ENCODE measurements at places on chromosomes 12 and 14.

DNA sequence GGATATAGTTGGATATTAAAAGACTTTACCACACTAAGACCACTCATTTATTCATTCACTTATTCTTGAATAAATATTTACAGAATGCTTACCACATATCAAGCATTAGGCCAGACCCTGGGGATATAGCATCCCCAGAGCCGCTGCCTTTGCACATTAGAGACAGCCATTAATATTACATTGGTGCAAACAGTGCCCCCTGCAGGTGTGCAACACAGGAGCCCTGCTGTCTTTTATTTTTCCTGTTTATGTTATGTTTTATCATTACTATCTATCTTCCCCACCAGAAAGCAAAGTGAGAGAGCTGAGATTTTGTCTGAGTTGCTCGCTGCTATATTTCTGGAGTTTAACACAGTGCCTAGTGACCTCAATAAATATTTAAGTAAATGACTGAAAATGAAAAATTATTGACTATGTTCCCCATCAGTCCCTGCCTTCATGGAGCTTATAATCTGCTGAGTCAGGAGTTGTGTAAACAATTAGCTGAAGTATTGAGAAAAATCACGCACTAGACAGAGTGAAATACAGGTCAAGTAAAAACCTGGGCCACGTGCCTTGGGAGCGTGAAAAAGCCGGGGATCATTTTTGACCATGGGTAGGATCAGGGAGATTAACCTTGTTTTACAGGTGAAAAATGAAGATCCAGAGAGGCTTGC, 301.6 kb downstream of the PCNX1 start:
- DNase-seq, result no peak

GRCh38 chr12:124566997-124567672, at the start of gene NCOR2:
TSS of gene NCOR2 (minus strand) at chr12:124567612. CDS start at chr12:124495251, 72,361 bp downstream.
- DNase-seq, result peak; percentile 63

- DNase-seq, result peak; percentile 61
Measured at GRCh38 chr14:64983439-64984310, 3.0 kb upstream of the FNTB start.

DNA sequence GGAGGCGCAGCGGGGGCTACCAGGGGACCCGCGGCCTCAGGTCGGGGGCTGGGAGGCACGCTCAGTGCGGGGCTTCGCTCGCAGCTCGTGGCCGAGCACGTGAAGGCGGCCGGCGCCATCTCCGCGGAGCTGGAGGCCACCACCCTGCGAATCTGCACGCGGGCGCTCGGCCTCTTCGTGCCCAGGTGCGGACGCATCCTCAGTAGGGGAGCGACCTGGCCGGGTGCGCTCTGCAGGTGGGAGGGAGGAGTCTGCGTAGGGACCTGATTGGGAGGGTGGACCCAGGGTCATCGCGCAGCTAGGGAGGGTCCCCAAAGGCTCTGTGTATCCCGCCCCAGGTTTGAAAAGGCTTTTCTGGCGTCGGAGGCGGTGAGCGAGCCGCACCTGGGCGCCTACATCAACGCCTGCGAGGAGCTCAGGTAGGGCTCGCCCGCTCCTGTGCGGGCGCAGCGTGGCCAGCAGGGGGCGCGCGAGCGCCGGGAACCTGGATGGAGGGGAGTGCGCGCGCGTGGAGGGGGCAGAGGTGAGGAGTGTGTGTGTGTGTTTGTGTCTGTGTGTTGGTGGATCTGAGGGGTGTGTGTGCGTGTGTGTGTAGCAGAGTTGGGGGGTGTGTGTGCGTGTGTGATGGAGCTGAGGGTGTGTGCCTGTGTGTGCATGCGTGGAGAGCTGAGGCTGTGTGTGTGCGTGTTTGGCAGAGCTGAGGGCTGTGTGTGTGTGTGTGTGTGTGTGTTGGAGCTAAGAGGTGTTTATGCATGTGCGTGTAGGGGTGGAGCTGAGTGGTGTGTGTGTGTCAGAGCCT, 10.3 kb downstream of the EXOC3L4 start:
- DNase-seq, result peak; percentile 86

DNA sequence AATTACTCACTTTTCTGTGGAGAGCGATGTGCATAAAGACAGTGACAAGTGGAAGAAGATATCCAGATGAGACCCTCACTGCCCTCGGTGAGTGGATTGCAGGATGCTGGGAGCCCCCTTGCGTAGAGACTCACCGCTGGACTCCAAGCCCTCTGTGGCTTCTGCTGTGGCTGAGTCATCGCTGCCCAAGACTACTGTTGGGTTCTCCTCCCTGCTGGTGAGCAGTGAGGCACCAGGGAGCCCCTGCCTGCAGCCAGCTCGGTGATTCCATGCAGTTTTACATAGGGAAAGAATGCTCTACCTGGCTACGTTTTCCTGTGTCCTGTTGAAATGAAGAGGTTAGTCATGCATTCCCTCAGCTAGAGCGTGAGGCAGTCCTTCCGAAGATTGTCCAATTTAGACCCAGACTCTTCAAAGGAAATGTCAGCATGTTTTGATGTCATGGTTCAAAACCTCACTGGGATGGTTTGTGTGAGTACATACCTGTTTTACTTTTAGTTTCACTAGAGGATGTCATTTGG, 28.2 kb downstream of the TRAF3 start:
- peak; percentile 35 for DNase-seq

DNA sequence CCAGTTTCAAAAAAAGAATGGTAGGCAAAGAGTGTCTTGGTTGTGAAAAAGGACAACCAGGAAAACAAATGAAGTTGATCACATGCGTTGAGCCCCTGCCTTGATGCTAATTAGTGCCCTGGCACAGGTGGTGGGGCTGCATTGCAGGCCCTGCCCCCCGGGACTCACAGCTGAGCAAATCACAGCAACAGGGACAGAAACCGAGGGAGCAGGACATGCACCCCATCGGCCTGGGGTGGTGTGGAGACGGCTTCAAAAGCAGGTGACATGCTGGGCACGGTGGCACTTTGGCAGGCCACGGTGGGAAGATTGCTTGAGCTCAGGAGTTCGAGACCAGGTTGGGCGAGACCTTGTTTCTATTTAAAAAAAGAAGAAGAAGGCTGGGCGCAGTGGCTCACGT, 1.1 kb upstream of the PAPLN start:
- no peak for DNase-seq

GRCh38 chr12:130154276-130155070, 7.8 kb upstream of the FZD10 start:
- no peak for DNase-seq

DNA sequence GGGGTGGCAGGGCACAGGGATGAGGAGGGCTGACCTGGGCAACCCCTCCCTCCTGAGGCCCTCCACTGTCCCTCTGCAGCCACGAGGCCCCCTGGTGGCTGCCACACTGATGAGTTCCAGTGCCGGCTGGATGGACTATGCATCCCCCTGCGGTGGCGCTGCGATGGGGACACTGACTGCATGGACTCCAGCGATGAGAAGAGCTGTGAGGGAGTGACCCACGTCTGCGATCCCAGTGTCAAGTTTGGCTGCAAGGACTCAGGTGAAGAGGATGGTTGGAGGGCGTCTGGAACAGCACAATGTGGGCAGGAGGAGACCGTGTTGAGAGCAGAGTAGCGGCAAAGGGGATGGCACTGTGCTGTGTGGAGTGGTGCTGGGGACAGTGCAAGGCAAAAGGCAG, 25.7 kb upstream of the LRP1-AS start:
- DNase-seq, result peak; percentile 60

DNA sequence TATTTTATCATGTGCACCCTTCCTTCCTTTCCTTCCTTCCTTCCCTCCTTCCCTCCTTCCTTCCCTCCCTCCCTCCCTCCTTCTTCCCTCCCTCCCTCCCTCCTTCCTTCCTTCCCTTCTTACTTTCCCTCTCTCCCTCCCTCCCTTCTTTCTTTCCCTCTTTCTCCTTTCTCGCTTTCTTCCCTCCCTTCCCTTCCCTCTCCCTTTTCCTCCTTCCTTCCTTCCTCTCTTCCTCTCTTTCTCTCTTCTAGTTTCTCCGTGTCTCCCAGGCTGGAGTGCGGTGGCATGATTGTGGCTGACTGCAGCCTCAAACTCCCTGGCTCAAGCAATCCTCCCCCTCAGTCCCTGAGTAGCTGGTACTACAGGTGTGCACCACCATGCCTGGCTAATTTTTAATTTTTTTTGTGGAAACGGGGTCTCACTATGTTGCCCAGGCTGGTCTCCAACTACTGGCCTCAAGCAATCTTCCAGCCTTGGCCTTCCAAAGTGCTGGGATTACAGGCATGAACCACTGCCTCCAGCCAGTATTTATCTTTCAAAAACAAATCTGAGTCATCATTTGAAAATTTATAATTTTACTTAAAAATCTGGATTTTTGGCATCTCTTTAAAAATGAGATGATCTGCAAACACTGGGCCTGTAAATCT, 7.8 kb downstream of the C1RL start:
- no peak for DNase-seq

- DNase-seq, result no peak
Measured at GRCh38 chr14:30763891-30764290, 110.5 kb upstream of the COCH start.

GRCh38 chr12:119122047-119122446, 56.7 kb upstream of the HSPB8 start:
- DNase-seq, result no peak

- no peak for DNase-seq
Measured at GRCh38 chr14:20555845-20556244, 5.0 kb downstream of the RNASE9 start.

- DNase-seq, result no peak
Measured at GRCh38 chr14:68245146-68246073, 425.8 kb downstream of the RAD51B start.

DNA sequence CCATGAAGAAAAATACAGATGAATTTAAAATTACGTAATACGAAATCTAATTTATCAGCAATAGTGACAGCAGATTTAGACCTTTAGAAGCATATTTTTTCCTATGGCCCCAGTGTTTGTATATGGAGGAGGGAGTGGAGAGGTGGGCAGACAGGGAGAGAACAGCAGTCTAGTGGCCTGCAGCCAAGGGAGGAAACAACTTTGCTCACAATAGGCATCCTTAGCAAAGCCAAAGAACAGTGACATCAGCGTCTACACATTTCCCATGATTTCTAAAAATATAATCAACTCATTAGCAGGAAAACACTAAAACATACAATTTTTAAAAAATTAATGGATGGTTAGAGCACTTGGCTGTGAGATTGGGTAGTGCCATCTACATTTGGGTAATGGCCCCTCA, 622.6 kb upstream of the ATP2B1 start:
- no peak for DNase-seq

- no peak for DNase-seq
Measured at GRCh38 chr12:54641554-54641953, 6.6 kb downstream of the DCD start.

DNA sequence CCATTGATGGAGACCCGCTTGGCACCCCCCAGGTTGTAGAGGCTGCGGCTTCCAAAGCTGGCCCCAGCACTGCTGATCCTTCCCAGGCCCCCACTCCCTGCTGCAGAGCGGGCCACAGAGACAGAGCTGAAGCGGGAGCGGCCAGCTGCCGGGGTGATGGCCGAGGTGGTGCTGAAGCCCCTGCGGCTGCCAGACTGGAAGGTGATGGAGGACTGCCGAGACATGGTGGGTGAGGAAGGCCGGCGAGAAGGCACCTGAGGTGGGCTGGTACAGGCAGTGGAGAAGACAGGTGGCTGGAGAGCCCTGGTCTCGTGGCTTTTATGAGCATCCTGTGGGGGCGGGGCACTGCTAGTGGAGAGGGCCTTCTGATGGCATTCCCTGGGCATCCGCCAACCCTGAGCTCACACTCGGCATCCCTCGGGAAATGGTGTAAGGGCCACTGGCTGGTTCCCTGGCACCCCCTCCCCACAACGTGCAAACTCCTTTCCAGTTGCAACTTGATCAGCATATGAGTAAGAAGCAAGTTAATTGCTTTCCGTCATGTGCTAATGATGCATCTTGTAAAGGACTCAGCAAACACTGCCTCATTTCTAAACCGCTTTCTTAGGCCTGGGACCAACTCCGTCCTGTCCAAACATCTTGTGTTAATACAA, at the start of gene KRT75:
Gene KRT75, minus strand, starts transcription at position 291 of the 653 bp plus-strand sequence. Its CDS starts 67 bp downstream, at position 224.
- no peak for DNase-seq

GRCh38 chr12:92953747-92954146, 24.7 kb upstream of the EEA1 start:
- no peak for DNase-seq

DNA sequence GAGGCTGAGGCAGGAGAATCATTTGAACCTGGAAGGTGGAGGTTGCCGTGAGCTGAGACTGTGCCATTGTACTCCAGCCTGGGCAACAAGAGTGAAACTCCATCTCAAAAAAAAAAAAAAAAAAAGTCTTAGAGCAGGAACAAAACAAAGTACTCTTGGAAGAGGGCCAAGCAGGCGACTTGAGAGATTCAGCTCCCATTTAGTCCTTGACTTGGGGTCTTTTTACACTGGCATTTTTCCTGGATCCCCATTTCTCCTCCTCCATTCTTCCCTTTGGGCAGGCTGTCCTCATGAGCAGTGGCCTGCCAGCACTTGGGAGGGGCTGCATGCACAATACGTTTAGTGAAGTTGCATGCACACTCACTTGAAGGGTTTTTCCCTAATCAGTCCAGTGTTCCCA, 72.9 kb downstream of the C14orf132 start:
- no peak for DNase-seq

DNA sequence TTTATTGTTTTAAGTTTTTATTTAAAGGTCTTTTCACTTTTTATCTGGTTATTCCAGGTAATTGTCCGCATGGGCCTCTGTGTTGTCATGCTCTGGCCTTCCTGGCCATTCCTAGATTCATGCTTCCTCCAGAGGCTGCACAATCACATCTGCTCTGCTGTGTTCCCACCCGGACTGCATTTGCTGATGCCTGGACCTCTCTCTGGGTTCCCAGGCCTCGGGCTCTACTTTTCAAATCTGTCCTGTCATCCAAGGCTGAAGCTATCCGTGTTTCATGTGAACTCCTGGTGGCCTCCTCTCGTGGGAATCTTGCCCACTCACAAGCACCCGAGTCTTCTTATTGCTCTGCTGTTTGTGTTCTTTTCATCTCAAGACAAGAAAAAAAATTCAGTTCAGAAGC, 16.1 kb upstream of the VDR start:
- DNase-seq, result no peak

GRCh38 chr14:86012461-86012860, 482.5 kb downstream of the FLRT2 start:
- DNase-seq, result no peak

DNA sequence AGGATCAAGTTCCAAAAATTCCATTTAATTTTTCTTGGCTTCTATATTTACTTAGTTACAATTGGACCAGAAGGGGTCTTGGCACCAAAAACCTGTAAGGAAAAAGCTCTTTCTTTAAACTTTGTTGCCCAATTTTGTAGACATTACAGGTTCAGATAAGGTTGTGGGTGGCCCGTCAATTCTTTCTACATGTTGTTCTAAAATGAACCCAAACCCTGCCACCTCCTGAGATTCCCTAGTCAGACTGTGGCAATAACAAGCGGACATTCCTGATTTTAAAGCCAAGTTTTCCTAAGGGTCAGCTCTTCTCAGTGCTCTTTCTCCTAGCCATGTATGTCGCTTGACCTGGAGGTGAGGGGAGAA, 45.0 kb upstream of the GSG1 start:
- DNase-seq, result no peak

- DNase-seq, result peak; percentile 74
Measured at GRCh38 chr12:111597831-111598636, 1.1 kb downstream of the ATXN2 start.

DNA sequence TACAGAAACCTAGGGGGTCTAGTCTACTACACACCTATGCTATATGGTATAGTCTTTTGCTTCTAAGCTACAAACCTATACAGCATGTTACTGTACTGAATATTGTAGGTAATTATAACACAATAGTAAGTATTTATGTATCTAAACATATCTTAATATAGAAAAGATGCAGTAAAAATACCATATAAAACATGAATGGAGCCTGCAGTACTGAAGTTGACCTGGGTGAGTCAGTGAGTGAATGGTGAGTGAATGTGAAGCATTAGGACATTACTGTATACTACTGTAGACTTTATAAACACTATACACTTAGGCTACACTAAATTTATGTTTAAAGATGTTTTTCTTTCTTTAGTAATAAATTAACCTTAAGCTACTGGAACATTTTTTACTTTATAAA, 13.1 kb upstream of the ABCD2 start:
- DNase-seq, result no peak

All from GM03348 (cell line).